ENCODE measurements at places on chromosomes 7 and 10.

DNA sequence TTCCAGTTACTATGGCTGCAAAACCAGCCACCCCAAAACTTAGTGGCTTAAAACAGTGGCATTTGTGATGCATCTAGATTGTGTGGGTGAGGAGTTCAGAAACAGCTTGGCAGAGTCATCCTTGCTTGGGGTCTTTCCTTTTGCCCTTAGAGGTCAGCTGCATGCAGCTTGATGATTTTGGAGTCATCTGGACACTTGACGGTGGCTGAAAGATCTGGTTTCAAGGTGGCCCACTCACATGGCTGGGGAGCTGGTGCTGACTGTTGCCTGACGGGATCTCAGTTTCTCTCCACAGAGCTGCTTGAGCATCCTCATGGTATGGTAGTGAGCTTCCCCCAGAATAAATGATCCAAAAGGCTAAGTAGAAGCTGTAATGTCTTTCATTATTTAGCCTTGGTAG lies 191.3 kb upstream of the GALNT17 start:
- DNase-seq, result no peak

DNA sequence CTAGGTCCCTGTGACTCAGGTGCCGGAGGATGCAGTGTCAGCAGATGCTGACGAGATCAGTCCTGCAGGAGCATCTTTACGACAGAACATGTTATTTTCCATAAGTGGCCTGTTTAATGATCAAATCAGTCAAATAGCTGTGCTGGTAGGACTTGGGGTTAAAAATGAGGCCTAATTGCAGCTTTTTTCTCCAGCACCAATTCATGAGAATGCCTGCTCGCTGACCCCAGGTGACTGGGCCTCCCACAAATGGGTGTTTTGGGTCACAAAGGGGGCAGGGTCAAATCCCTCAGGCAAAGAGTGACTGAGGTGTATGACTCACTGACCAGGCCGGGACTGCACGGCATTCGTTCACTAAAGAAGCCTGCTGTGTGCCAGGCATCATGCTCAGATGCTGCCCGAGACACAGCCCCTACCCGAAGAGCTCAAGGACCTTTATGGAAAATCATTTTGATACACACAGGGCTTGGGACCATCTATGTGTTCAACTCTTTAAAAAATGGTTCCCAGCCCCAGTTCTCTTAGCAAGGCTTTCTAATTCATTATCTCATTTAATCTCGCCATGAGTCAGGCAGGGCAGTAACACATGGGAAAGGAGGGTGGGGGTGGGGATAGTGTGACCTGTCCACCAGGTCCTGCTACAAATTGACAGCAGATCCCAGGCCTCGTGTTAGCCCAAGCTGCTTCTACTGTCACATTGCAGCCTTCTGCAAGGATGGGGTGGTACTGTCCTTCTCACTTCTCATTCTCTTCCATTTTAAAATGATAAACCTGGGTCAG lies 21.1 kb downstream of the ZNF775 start:
- DNase-seq, result no peak

- no peak for DNase-seq
Measured at GRCh38 chr7:86558680-86559501, 84.8 kb upstream of the GRM3 start.

DNA sequence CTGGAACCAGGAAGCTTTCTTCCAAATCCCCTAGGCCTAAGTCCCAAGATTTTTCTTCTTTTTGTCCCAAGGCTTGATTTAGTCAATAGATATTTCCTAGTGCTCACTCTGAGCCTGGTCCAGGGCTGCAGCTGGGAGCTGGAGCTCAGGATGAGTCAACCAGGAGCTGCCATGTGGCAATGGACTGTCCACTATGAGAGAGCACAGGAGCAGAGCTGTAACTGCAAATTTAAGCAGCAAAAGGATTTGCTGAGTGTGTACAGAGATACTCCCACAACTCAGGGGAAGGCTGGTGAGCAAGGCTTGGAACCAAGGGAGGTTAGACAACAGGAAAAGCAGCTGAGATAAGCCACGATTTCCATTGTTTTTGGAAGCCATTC lies 92.1 kb upstream of the CXCL12 start:
- DNase-seq, result no peak

- no peak for DNase-seq
Measured at GRCh38 chr10:59027975-59028655, 148.3 kb upstream of the PHYHIPL start.

DNA sequence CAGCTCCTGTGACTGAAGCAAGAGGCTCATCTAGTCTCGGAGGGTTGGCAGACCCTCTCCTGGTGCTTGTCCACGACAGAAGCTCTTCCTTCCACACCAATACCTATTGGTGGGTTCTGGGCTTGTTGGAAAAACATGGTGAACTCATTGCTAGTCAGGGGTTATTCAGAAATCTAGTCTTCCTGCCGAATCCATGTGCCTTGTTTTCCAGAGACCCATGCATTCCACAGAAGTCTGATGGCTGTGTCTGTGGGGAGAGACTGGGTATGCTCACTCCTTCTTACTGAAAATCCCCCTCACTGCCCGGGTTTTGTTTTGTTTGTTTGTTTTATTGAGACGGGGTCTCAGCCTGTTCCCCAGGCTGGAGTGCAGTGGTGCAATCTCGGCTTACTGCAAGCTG lies 138.3 kb downstream of the DNAJB6 start:
- DNase-seq, result no peak

- no peak for DNase-seq
Measured at GRCh38 chr7:22241805-22242390, 115.1 kb downstream of the RAPGEF5 start.

GRCh38 chr10:5136468-5137087 lies 42.4 kb downstream of the AKR1C3 start:
- no peak for DNase-seq

DNA sequence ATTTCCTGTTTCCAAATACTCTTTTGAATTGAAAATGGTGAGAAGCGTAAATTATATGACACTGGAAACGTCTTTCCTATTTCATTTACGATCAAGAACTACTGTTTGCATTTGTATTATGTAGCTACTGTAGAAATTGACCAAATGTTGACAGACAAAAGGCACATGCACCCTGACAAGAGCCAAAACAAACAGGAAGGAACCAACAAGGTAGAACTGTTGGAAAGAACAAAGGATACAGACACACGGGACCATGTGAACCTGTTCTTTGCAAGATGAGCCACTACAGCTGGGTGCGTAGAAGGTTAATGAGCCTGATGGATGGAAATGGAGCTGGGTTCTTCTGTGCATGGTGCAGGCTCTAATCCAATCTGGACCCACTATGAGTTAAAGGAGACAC lies 48.4 kb upstream of the FZD8 start:
- no peak for DNase-seq

GRCh38 chr10:24202181-24202570 lies 6.8 kb upstream of the KIAA1217 start:
- peak; percentile 50 for DNase-seq

DNA sequence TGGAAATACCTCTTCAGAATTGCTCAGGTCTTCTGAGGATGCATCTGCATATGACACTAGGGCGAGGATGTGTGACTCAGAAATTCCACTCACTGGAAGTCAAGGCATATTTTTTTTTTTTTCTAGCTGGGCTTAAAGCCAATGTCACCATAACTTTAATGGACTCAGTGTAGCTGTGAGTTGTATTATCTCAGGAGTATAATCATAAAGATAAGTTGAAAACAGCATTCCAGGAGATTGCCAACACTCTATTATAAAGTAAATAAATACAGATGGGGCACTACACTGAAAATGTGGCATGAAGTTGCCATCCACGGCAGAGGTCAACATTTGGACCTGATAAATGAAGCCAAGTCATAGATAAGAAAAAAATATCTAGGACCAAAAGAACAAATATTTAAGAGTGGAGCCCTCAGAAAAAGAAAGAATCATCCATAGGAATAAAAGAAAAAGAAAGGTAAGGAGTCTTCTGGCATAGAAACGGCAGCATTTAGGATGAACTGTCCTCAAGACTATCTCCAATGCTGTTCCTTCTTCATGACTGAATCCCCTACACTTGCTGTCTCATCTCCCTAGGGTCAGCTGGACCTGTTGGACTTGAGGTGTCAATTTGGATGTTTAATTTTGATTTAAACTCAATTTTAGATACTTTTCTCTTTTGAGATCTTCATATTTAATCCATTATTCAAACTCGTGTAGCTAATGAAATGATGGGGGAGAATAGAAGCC lies 72.9 kb upstream of the CAV2 start:
- DNase-seq, result no peak

GRCh38 chr7:28629216-28629842 lies 217.0 kb downstream of the CREB5 start:
- DNase-seq, result no peak

- DNase-seq, result peak; percentile 85
Measured at GRCh38 chr10:19629567-19629966, 186.7 kb upstream of the PLXDC2 start.

GRCh38 chr7:34066411-34066810 lies 161.1 kb downstream of the BMPER start:
- no peak for DNase-seq

- peak; percentile 69 for DNase-seq
Measured at GRCh38 chr10:127649642-127650041, 87.3 kb upstream of the FOXI2 start.

- no peak for DNase-seq
Measured at GRCh38 chr7:150803161-150803860, 2.7 kb downstream of the TMEM176A start.

DNA sequence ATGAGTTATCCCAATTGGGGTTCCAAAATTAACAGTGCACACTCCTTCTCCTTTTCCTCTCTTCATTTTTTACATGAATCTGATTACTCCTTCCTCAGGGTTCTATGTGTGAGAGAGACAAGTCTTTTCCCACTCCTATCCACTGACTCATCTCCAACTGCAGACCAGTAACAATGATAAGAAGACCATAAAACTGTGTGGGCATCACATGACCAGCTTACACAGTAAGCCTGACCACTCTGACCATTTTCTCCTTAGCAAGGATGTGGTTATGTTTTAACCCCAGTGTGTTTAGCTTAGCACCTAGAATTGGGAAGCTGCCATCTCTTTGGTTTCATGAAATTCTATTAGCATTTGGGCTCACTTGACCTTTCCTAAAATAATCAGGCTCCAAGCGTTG lies 145.0 kb upstream of the CALCR start:
- DNase-seq, result no peak

DNA sequence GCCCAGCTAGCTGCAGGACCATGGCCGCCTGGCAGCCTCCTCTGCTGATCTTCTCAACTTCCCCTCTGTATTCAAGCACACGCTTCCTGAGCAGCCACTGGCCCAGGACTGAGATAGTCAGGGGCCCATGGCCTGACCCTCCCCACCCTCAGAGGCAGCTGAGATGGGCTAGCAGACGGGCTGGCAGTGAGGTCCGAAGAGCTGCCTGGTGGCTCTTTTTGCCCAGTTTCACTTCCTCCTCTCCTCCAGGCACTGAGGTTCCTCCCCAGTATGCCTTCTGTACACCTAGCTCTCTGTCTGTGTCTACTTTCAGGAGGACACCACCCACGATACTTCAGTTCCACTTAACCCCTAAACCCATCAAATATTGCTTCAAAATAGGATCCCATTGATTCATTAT lies 395.6 kb downstream of the TNS3 start:
- no peak for DNase-seq

GRCh38 chr7:130901209-130901783 lies 167.3 kb upstream of the KLF14 start:
- DNase-seq, result peak; percentile 66

- DNase-seq, result no peak
Measured at GRCh38 chr10:97574374-97575126, 2.0 kb downstream of the ANKRD2 start.

- no peak for DNase-seq
Measured at GRCh38 chr7:92498557-92498956, 20.8 kb upstream of the ERVW-1 start.

DNA sequence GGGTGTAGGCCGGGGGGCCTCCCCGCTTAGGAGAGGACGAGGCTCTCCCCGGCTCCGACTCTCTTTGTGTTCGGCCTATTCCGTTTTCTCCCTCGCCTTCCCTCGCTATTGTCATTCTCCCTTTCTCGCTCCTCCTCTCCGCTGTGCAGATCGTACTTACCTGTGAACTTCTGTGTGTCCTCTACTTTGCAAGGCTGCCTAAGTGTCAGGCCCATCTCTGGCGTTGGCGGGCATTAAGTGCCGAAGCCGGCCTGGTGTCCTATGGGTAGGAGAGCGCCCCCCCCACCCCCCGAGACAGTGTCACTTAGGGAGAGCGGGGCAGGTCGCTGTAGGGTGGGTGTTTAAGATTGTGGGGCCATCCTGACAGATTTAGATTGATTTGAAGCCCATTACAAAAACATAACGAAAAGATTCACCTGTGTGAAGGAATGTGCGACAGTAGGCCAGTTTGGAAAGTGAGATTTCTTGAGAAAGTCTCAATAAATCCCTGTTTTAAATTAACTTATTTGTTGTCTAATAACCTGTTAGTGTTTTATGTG lies 579 bp downstream of the RBM33 start:
- peak; percentile 60 for DNase-seq
